RWPE1 (cell line): ENCODE measurements at places on chromosomes 4 and X.

DNA sequence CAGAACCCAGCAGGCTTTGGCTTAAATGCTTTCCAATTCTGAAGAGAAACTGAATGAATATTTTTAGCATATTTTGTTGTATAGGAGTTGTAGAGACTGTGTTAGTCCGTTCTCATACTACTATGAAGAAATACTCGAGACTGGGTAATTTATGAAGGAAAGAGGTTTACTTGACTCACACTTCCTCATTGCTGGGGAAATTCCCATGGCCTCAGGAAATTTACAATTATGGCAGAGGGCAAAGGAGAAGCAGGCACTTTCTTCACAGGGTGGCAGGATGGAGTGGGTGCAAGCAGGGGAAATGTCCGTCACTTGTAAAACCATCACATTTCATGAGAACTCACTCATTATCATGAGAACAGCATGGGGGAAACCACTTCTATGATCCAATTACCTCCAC, 291.7 kb downstream of the PACRGL start:
- no peak for DNase-seq

DNA sequence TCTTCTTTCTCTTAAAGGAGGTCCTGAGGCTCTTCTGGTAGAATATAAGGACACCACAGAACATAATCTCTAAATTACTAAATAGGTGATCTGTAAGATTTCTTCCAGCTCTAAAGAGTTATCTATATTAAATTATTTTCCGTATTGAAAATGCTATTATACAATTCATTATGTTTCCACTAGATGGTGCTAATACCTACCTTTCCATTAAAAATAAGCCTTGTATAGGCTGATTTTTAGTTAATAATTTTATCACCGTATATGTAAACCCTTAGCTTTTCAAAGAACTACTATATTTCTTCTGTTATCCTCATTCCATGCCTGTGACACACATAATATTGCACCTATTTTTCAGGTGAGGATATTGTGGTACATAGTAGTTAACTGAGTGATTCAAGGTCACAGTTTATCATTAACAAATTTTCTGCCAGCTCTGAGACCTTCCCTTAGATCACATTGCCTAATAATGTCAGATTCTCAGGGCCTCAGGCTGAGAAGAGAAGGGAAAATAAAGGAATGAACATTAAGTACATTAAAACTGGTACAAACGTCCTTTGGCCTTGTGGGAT, 138.8 kb downstream of the TEX11 start:
- DNase-seq = peak; percentile 1

DNA sequence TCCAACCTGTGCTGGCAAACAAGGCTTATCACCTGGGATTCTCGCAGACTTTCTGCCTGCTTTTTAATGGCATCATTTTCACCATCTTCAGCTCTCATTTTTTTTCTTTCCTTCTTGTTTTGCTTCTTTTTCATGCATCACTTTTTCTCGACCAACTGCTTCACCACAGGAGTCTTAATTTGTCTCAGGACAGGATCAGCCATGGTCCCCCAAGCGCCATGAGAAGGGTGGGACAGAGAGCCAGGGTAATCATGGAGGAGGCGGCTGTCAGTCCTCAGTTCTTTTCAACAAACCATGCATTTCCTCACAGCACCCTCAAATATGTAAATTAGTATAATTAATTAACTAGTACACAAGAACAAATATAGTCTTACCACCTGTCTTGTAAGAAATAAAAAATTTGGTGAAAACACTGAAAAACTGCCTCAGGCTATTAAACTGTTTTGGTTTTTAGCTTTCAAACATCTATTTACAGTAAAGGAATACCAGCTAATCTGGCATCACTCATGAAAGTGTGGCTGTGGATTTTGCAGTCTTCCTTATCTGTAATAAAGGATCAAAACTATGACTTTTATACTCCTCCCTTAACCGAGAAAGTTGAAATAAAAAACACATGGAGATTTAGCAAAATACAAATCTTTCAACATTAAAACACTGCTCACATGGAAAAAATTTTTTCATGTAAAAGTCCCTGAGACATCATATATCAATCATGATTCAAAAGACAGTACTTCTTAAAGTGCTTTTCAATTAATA, 19.1 kb downstream of the EIF4E start:
- no peak for DNase-seq

DNA sequence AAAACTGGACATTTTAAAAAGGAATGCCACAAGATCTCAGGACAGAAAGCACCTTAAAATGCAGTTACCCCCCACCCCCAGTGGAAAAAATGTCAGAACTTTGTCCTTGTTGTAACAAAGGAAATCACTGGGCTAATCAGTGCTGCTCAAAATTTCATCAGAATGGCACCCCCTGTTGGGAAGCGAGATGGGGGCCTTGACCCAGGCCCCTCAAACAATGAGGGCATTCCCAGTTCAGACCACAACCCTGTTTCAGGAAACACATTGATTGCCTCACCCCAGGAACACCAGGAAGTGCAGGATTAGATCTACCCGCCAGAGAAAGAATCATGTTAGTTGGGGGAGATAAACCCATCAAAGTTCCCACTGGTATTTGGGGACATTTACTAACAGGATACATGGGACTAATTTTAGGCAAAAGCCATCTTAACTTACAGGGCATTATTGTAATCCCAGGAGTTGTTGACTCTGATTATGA, 16.4 kb downstream of the SPIN2B start:
- no peak for DNase-seq

- DNase-seq = no peak
Observed at GRCh38 chr4:35106091-35106734, 1138.1 kb downstream of the ARAP2 start.

DNA sequence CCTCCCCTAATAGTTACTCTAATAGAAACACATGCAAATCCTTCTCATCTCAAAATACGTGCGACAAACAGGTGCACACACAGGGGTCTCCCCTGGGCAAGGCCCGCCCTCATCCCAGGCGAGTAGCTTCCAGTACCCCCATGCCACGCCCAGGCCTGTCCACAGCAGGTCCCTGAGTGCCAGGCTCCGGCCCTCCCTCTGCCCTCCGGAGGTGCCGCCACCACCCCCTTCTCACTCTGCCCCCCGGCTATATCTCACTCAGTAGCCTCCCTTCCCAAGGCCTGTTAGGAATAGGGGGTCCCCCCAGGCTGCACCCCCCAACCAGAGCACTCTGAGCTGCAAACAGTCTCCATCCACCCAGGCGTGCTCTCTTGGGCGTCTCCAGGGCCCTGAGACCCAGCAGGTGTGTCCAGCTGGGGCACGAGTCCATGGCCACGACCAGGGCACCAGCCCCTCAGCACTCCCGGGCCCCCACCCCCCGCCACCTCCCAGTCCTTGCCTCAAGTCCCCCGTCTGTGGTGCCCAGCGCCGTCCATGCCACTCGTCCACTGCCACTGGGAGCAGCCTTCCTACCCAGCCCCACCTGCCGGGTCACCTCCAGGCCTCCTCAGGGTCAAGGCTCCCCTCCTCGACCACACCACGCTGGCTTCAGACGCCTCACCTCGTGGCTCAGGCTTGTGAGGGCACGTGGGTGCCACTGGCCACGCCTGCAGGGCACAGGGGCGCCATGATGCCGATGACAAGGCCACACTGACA, 41.7 kb downstream of the FAM53A start:
- no peak for DNase-seq

DNA sequence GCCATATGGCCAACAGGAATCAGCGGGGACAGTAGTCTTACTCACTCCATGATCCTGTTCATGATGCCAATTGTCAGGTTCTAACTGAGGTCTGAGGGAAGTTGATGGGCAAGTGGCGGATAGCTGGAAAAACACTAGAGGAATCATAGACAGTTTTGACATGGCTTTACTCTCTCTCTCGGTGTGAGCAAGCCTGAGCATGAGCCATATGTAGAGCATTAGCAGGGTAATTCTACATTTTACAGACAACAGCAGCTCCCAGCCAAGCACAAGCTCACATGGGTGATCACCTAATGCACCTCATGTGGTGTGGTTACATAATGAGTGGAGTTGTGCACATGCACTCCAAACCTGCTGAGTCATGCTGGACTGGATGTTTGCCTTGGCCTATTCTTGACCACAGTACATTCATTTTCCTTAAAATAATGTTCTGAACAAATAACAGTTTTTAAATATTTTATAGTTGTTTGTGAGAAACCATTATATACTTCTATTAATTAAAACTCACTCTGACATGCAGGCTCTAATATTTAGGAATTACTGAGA, 429.2 kb downstream of the GPAT3 start:
- DNase-seq = no peak

DNA sequence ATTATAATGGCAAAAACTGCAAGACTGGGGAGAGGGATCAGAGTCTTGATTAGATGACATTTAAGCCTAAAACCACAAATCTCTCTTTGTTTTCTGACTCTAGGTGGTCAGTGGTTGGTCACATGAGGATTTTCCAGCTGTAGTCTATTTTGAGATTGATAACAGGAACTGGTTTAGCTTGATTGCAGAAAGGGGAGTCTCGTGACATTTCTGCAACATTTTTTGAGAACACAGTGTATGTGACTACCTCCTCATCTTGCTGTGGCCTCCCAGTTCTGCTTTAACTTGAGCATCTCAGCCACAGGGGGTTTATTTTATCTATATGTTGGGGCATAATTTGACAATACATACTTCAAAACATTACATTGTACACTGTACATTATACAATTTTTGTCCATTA, 726.4 kb upstream of the MAGEB2 start:
- DNase-seq = no peak

DNA sequence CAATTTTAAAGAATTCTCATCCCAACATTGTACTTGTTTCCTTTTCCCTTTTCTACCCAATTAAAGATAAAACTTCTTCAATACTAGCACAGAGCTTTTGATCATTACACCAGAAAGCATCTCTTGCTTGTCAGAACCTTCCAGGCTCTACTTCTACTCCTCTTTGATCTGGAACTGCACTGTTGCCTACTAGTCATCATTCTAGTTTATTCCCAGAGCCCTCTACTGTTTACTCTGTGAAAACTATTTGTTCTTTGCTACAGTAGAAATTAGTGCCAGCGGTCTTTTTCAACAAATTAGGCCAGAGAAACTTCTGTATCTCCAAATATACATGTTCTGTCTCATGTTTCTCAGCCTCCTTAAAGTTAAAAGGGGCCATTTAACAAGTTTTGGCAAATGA, 46.8 kb upstream of the TMPRSS11F start:
- no peak for DNase-seq

- no peak for DNase-seq
Observed at GRCh38 chr4:119151161-119151560, 15.5 kb downstream of the MYOZ2 start.

DNA sequence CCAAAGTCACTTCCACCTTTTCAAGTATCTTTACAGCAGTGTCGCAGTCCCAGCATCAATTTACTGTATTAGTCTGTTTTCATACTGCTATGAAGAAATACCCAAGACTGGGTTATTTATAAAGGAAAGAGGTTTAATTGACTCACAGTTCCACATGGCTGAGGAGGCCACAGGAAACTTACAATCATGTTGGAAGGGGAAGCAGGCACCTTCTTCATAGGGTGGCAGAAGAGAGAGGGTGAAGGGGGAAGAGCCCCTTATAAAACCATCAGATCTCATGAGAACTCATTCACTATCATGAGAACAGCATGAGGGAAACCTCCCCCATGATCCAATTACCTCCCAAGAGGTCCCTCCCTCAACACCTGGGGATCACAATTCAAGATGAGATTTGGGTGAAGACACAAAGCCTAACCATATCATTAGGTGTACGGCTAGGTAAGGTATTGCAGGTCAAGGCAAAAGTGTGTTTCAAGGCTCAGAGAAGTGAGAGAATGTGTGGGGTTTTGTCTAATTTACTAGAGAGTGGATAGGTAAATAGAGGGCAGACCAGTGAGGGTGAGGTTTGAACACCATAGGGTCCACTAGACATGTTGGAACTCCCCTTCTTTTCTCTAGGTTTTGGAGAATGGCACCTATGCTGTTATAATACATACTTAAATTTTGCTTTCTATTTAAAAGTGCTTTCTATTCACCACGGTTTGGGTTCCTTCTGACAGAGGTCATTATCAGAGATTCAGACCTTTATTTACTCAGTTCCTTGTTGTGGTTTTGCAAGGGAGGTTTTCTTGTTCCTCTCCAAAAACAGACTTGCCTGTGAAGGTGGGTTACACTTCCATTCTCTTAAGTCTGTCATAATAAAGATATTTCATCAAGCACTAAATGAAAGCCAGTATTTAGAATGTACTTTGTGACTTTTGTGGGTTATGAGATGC, 186.6 kb downstream of the CPEB2 start:
- no peak for DNase-seq

DNA sequence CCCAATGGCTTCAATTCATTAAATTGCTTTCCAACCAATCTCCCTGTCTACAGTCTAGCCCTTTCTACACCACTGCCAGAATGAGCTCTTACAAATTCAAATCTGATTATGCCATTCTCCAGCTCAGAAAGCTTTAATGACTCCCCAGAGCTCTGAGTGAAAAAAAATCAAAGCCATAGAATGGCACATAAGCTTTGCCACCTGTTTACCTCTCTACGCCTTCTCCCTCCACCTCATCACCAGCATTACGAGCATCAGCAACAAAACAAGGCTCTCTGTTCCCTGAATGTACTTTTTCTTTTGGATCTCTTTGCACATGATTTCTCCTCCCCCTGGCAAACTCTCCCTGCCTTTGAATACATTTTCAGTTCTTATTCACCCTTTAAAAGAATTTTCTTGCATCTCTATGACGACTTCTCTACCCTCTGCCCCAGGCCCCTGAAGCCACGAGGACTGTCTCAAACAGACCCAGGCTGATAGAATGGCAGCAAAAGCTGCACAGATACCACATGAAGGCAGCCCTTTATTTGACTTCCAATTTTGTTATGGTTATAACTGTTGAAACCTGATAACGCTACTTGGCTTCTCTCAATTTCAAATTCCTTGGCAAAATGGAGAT, 516.0 kb downstream of the PCDH7 start:
- no peak for DNase-seq

GRCh38 chr4:153765894-153766293, 6.1 kb upstream of the RNF175 start:
- no peak for DNase-seq

DNA sequence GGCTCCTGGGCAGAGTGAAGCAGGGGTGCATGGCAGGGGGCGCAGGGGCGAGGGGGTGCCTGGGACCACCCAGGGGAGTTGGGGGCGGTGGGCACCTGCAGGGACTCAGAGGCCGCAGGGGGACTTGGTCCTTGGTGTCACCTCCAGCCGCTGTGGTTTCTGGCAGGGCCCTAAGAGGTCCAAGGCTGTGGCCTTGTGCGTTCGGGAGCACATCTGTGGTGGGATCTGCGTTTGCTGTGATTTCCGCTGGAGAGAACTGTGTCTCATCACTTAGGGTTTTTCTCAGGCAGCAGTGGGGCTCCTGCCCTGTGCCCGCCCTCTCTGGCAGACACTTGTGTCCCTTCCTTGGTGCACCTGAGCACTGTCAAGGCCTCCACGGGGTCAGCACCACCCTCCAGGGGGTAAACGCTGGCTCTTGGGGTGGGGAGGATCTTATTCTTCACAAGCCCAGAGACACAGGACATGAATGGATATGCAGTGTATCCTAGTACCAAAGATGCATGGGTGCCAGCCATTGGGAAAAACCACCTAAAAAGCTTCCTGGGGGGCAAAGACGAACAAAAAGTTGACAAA, 66.5 kb downstream of the ACOX3 start:
- no peak for DNase-seq
